NCI-H460 (cell line): ENCODE measurements at places on chromosomes 6 and 20.

GRCh38 chr6:119301429-119301828 is 48.1 kb downstream of the MAN1A1 start:
- DNase-seq, result no peak

GRCh38 chr20:60221593-60221992 is 263.4 kb downstream of the CDH26 start:
- no peak for DNase-seq

DNA sequence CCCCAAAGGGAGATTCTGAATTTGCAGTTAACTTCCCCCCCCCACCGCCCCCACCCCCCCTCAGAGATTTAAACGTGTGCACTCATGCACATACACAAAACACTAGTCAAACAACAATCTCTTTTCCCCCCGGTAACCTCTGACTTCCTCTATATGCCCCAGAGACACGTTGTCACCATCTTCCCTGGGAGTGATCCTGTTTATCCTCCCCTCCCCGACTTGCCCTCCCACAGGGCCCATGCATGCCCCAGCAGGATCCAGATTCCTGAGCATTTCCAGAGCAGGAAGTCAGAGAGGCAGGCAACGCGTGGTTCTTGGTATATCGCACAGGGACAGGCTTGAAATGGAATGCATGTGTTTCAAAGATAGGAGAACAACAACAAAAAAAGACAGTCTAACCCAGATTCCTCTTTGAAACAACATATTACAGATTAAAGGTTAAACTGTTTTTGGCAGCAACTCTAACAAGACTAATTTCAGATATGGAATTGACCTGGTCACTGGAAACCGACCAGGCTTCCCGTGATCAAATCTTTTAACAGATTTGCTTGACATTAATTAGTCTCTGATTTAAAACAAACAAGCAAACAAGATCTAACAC is 1.3 kb downstream of the BLCAP start:
- no peak for DNase-seq

DNA sequence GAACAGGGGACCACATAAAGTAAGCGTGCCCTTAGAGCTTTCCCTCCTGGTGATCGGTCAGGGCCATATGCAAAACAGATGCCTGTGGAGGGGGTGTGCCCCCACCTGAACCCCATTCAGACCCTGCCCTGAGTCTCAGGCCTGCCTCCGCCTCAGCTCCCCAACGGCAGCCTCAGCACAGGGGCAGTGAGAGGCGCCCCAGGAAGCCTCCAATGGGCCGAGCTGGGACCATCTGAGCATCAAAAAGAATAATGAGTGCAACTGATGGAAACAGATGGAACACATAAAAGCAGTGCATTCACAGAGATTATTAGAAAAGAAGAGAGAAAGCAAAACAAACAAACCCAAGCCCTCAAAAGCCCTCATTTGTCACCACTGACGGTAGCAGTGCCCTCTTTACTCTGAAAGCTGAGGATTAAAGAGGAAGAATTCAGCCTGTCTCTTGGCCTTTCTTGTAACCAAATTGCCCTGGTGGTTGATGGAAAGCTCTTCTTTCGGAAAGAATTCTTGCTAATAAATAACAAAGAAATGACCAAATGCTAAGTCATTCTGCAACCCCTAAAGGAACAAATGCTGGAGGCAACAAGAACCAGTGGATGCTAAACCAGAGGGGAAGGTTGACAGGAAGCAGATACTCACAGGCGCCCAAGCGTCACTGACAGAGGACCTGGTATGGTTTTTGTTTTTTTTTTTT is 6.8 kb downstream of the ADISSP start:
- DNase-seq, result no peak

DNA sequence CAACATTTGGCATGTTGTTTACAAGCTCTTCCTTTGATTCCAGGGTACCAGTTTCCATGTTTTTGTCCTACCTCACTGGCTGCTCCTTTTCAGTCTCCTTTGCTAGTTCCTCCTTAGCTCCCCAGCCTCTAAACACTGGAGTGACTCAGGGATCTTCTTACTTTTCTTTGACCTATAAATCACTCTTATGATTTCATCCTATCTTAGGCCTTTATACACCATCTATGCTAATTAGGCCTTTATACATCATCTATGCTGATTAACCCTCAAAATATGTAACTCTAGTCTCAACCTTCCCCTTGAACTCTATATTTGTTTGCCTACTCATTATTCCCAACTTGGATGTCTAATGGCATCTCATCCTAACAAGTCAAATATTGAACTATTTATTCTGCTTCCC is 9.5 kb downstream of the TMEM30A start:
- DNase-seq, result no peak

GRCh38 chr6:63259153-63259552 is 47.9 kb downstream of the FKBP1C start:
- no peak for DNase-seq

GRCh38 chr20:4052139-4052480 is 36.8 kb upstream of the RNF24 start:
- no peak for DNase-seq
